ENCODE measurements at places on chromosomes 16 and 17. TPM values are rescaled to one million over a fixed set of nuclear protein-coding genes. Genes with fewer than 3 reads are reported as not detected.

GRCh38 chr16:55292491-55292890, 31.5 kb upstream of the IRX6 start:
- no peak overlapping the region for H3K27ac ChIP-seq
- peak; percentile 36 for DNase-seq
- H3K4me1 ChIP-seq: peaks cover 14% of the 10 kb centered on the region
- H3K36me3 ChIP-seq: no peaks in the 10 kb centered on the region

GRCh38 chr16:56192635-56192945, 1.3 kb downstream of the GNAO1 start:
- no peaks in the 10 kb centered on the region for H3K4me1 ChIP-seq
- H3K27me3 ChIP-seq: peaks cover 60% of the 10 kb centered on the region
- H3K4me3 ChIP-seq: no peak overlapping the region
- no peaks in the 10 kb centered on the region for H3K36me3 ChIP-seq
- DNase-seq: no peak
- no peak overlapping the region for H3K27ac ChIP-seq

- no peak overlapping the region for H3K4me3 ChIP-seq
- H3K27ac ChIP-seq: no peak overlapping the region
- H3K36me3 ChIP-seq: no peaks in the 10 kb centered on the region
- H3K4me1 ChIP-seq: peaks cover 17% of the 10 kb centered on the region
- DNase-seq: no peak
Observed at GRCh38 chr17:19551165-19551564, 17.5 kb downstream of the SLC47A1 start.

GRCh38 chr16:81717662-81718189, 61.4 kb upstream of the PLCG2 start:
- H3K36me3 ChIP-seq: no peaks in the 10 kb centered on the region
- H3K27ac ChIP-seq: no peak overlapping the region
- H3K4me1 ChIP-seq: peaks cover 4% of the 10 kb centered on the region
- DNase-seq: no peak
- H3K4me3 ChIP-seq: no peak overlapping the region
- no peaks in the 10 kb centered on the region for H3K27me3 ChIP-seq

DNA sequence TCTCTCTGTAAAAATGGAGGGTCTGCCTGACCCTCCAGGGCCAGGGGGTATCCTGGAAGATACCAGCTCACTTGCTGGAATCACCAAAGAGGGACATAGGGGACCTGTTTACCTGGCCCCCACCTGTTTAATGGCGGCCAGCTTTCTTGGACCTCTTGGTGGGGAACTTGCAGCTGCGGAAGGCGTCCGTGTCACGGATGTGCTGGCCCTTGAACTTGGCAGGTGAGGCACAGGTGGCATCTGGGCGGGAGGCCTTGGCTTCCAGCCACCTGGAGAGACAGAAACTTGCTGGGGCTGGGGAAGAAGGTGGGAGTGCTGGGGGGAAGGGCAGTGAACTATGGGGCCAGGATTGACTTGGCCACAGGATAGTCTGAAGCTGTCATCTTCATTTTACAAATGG, 3.5 kb downstream of the CHAD start:
- peaks cover 21% of the 10 kb centered on the region for H3K27me3 ChIP-seq
- no peaks in the 10 kb centered on the region for H3K4me1 ChIP-seq
- no peak overlapping the region for H3K27ac ChIP-seq
- DNase-seq: no peak

- no peak for DNase-seq
- no peak overlapping the region for H3K27ac ChIP-seq
- no peak overlapping the region for H3K4me3 ChIP-seq
- H3K36me3 ChIP-seq: no peaks in the 10 kb centered on the region
- no peaks in the 10 kb centered on the region for H3K4me1 ChIP-seq
Observed at GRCh38 chr16:74199066-74199841, 97.4 kb upstream of the PSMD7 start.

- no peaks in the 10 kb centered on the region for H3K27me3 ChIP-seq
- H3K4me1 ChIP-seq: no peaks in the 10 kb centered on the region
- H3K27ac ChIP-seq: no peak overlapping the region
- no peaks in the 10 kb centered on the region for H3K36me3 ChIP-seq
- H3K4me3 ChIP-seq: no peak overlapping the region
- DNase-seq: no peak
Observed at GRCh38 chr16:70745536-70746025, 55.4 kb downstream of the VAC14 start.

GRCh38 chr16:3099732-3100499, 822 bp upstream of the ZSCAN10 start:
- peaks cover 18% of the 10 kb centered on the region for H3K27me3 ChIP-seq
- DNase-seq: peak; percentile 97
- no peaks in the 10 kb centered on the region for H3K36me3 ChIP-seq
- H3K4me3 ChIP-seq: peak overlapping the region; percentile 15
- H3K4me1 ChIP-seq: peaks cover 5% of the 10 kb centered on the region

- DNase-seq: no peak
- peak overlapping the region; percentile 63 for H3K27ac ChIP-seq
- peaks cover 16% of the 10 kb centered on the region for H3K4me1 ChIP-seq
- no peak overlapping the region for H3K4me3 ChIP-seq
- H3K36me3 ChIP-seq: no peaks in the 10 kb centered on the region
Observed at GRCh38 chr17:43816336-43817320, 16.3 kb downstream of the MPP3 start.

DNA sequence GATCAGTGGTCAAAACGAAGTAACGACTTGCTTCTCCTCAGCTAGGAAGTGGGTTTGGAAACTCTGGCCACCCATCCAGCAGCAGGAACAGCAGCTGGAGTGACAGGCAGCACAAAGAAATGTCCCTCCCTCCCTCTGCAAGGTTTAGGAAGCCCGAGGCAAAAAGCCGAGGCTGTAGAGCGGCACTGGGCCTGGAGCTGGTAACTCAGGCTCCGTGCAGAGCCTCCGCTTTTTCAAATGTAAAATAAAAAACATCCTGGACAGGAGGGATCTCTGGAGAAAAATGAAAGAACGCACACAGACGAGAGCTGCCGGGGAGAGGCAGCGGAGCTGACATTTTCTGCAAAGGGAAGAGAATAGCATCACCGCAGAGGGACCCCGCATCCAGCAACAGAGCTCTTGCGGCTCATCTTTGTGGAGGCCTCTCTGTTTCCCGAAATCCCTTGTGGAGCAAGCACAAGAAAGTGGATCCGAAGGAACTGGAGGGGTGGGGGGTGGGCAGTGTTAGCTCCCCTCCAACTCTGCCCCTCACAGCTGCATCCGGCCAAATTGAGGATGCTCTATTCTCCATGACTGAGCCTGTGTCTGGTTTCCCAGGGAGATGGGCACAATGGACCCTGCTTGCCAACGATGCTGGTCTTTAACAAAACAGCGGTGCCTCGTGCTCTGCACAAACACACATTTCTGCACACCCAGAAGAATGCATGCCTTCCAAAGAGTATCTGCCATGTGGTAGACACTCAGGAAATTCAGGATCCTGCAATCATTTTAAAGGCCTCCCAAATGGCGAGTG, 335.5 kb upstream of the ZFHX3 start:
- peaks cover 4% of the 10 kb centered on the region for H3K4me1 ChIP-seq
- H3K4me3 ChIP-seq: no peak overlapping the region
- H3K27ac ChIP-seq: no peak overlapping the region
- no peaks in the 10 kb centered on the region for H3K36me3 ChIP-seq

- H3K4me3 ChIP-seq: no peak overlapping the region
- no peak for DNase-seq
- H3K4me1 ChIP-seq: peaks cover 13% of the 10 kb centered on the region
- H3K27me3 ChIP-seq: no peaks in the 10 kb centered on the region
- no peak overlapping the region for H3K27ac ChIP-seq
Observed at GRCh38 chr16:12098429-12099310, 122.1 kb downstream of the SNX29 start.

GRCh38 chr17:77501751-77502625, 361.2 kb downstream of the SEC14L1 start:
- H3K27ac ChIP-seq: no peak overlapping the region
- H3K36me3 ChIP-seq: no peaks in the 10 kb centered on the region
- no peaks in the 10 kb centered on the region for H3K27me3 ChIP-seq
- H3K4me1 ChIP-seq: no peaks in the 10 kb centered on the region
- H3K4me3 ChIP-seq: no peak overlapping the region
- DNase-seq: no peak

GRCh38 chr16:10949424-10949970, 5.1 kb downstream of the CLEC16A start:
- H3K4me1 ChIP-seq: peaks cover 13% of the 10 kb centered on the region
- H3K4me3 ChIP-seq: no peak overlapping the region
- no peak overlapping the region for H3K27ac ChIP-seq
- H3K27me3 ChIP-seq: no peaks in the 10 kb centered on the region
- H3K36me3 ChIP-seq: no peaks in the 10 kb centered on the region

ADAD2 gene
- polyA plus RNA-seq: not detected

ZNF785 gene
- 12.9 TPM for polyA plus RNA-seq

SP6 gene
- 4.6 TPM for polyA plus RNA-seq

SLC16A6 gene
- polyA plus RNA-seq: not detected

DOK4 gene
- polyA plus RNA-seq: 2,826 TPM

EIF3CL gene
- polyA plus RNA-seq: not detected

ZG16B gene
- polyA plus RNA-seq: not detected

DYNLL2 gene
- 0.62 TPM for polyA plus RNA-seq

UTS2R gene
- 5.0 TPM for polyA plus RNA-seq

PKD1 gene
- polyA plus RNA-seq: 49.9 TPM

KRTAP4-5 gene
- polyA plus RNA-seq: not detected

RUNDC3A gene
- 0.99 TPM for polyA plus RNA-seq

HS3ST3B1 gene
- 3.9 TPM for polyA plus RNA-seq

All from cardiac muscle cell (in vitro differentiated cells and primary cell).